Left lung (tissue), 14 donors: ENCODE measurements at places on chromosomes 11 and 22. TPM values are rescaled to one million over a fixed set of nuclear protein-coding genes. Genes with fewer than 3 reads are reported as not detected.

APLNR gene
- total RNA-seq: 21.9 TPM

MMP8 gene
- 4.6 TPM for total RNA-seq

CHST1 gene
- 3.1 TPM for total RNA-seq

TMEM191C gene
- 1.8 TPM for total RNA-seq

ANGPTL5 gene
- 0.34 TPM for total RNA-seq

CLTCL1 gene
- 5.7 TPM for total RNA-seq

CEP126 gene
- 4.1 TPM for total RNA-seq

WNT7B gene
- total RNA-seq: 11.4 TPM

MYO7A gene
- 13.5 TPM for total RNA-seq

LYVE1 gene
- 40.5 TPM for total RNA-seq

SYCE3 gene
- total RNA-seq: not detected

SPA17 gene
- total RNA-seq: 5.6 TPM

DEPDC5 gene
- 23.2 TPM for total RNA-seq

PGA5 gene
- total RNA-seq: 0.47 TPM

SCGB1D2 gene
- not detected for total RNA-seq

AQP11 gene
- total RNA-seq: 1.2 TPM
